ENCODE measurements at places on chromosomes 2 and 18.

GRCh38 chr2:105895990-105896764 lies 151.5 kb downstream of the NCK2 start:
- no peak for DNase-seq

- peak; percentile 30 for DNase-seq
These were observed 26.5 kb upstream of the MCFD2 start for GRCh38 chr2:46942143-46942526.

GRCh38 chr2:84865181-84865783 lies 15.6 kb downstream of the TRABD2A start:
- no peak for DNase-seq

DNA sequence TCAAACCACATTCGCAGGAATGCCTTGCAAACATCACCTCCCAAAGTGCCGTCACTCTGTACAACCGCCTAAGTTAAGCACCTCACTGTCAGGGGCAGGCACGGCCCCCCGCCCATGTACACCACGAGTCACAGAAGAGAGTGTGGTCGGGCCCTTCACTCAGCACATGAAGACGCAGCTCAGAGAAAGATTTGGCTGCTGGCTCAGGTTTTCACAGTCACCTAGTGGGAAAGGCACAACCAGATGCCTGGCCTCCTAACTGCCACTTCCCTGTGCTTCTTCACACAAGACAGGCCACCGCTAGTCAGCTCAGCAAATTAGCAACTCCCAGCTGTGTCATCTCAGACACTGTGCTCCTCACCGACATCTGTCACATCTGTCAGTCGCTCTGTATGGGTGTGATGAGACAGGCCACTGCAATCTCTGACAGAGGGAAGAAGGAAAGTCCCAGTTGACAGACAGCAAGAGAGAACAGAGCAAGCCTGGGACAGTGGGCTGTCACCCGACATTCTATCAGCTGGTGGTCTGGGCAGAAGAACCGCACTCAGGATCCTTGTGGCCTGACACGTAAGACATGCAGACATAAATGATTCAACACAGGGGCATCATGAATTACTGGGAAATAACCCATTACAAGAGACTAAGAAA lies 60.8 kb downstream of the CRACDL start:
- no peak for DNase-seq

GRCh38 chr18:32937066-32937465 lies 164.2 kb upstream of the KLHL14 start:
- no peak for DNase-seq

DNA sequence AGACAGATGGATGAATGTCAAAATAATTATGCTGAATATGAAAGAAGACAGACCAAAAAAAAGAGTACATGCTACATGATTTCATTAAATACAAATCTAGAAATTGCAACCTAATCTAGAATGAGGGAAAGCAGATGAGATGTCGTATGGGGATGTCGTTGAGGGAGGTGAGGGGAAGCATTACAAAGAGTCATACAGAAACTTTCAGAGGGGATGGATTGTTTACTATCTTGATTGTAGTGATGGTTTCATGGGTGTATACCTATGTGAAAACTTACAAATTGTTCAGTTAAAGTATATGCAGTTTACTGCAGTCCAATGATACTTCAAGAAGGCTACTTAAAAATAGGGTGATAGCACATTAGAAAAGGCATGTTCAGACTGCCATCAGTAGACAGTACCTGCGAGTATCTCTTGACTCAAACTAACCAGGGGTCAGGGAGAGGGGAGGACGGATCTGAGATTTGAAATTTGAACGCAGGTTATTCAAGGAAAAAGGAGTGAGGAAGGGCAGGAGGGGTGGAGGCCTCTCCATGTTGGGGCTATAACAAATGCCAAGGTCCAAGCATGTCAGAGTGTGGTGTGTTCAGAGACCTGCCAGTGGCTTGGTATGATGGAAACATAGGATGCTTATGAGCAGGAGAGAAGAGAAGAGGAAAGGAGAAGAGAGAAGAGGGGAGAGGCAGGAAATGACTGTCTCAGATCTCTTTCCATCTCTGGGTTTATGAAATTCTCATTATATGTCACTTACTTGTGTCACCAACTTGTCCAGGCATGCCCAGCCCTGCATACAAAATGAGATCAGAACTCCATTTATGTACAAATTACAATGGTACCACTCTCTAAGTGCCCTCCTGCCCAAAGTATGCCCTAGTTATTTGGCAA lies 257.3 kb upstream of the CXCR4 start:
- no peak for DNase-seq

DNA sequence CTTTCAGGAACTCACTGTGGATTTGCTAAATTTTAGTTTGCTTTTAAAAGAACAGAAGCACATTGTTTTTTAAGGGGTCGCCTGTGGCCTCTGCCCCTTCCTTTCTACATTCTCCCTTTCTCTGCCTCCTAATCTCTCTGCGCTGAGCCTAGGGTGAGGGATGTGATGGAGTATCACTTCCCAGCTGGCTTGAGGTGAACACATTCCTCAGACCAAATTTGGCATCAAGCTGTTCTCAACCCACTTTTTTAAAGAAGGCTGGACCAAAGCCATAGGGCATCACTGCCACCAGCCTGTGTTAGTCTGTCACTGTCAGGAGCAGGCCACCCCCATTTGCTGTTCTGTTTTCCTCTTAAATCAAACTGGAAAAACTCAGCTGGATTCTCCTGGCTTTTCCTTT lies 27.4 kb downstream of the EIF4E2 start:
- DNase-seq = no peak

DNA sequence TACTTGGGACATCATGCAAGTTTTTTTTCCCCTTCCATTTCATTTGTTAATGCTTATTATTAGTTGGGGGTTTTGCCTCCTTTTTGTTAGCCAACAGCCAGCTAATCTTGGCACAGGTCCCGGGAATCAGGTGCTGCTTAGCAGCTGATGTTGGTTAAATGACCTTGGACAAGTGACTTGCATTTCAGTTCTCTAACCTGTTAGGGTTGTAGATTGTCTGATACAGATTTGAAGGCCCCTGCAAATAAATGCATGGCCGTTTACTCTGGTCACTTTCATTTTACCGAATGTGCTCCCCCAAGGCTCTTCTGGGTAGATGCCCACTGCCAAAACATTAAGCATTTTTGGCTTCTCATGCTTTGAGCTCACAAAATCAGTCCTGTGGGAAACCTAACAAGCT lies 120.9 kb downstream of the SPTBN1 start:
- DNase-seq = no peak

DNA sequence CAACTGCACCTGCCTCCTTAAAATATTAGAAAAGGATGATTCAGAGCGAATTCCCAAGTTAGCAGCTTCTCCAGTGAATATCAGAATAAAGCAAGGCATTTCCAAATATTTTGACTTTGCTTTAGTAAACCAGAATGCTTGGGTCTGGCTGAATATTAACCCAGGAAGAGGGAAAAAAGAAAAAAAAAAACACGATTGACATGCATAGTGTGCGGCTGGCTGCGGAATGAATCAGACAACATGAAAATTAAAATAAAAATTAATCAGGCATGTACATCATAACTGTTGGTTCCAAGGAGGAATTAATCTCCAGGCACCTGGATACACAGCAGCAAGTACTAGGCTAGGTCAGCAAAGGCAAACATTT lies 105.8 kb upstream of the NCKAP5 start:
- no peak for DNase-seq

DNA sequence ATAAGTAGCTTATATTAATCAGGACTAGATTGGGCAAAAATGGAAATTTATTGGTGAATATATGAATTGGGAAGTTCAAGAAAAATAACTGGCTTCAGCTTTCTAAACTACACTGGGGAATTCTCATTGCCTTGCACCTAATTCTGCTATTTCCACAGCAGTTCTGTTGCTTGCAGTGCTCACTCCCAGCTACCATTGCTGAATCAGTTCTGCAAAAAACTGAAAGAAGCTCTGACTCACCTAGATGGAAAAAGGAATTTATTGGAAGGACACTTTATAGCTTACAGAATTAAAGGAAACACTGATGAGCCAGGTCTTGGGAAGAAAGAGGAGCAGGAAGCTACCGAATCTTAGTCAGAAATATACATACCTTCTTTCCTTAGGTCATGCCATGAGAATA lies 60.3 kb upstream of the ACVR1 start:
- DNase-seq = no peak

- DNase-seq = no peak
These were observed 1.7 kb downstream of the MBOAT2 start for GRCh38 chr2:9001778-9002177.

DNA sequence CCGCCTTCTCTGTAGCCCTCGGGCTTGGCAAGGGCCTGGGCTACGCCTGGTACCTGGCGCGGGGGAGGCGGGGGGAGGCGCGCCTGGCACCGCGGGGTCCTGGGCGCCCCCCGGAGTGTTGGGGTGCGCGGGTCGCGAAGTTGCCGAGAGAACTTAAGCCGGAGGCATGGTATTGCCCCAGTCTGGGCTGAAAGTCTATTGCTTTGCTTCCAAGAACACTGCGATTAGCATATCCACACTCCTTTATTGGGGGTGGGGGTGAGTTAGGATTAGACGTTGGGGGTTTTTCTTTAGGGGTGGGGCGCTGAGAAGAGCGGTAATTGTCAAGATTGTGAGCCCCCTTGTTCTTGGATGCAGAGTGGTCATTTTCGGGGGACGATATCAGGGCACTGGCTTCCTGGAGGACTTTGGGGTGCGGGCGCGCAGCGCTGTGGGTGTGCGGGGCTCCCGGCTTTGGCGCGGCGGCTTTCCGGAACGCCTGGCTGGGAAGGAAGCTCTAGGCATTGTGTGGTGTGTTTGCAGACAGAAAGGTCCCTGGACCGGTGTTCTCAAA lies 798 bp downstream of the TANC1 start:
- DNase-seq = no peak

- DNase-seq = no peak
These were observed 66.3 kb downstream of the CDK15 start for GRCh38 chr2:201872591-201872990.

DNA sequence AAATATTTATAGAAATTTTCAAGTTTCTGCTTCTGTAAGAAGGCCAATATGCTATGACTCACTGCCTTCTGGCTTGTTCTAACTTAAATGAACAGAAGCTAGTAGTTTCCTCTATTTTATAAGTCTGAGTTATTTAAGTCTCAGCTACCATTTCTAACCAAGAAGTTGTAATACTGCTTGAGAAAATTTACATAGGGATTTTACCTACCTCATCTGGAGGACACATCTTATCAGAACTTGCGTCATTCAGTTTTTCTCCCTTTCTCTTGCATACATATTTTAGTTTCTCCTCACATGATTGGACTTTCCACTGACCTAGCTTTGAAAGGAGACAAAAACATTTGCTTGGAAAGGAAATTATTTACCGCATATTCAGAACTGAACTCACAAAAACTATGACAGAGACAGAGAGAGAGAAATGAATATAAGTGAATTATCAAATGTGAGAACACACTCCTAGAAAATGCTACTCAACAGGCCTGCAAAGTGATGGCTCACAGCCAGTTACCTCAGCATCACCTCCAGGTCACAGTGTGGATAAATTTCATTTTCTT lies 81.1 kb upstream of the CD302 start:
- DNase-seq = peak; percentile 27

DNA sequence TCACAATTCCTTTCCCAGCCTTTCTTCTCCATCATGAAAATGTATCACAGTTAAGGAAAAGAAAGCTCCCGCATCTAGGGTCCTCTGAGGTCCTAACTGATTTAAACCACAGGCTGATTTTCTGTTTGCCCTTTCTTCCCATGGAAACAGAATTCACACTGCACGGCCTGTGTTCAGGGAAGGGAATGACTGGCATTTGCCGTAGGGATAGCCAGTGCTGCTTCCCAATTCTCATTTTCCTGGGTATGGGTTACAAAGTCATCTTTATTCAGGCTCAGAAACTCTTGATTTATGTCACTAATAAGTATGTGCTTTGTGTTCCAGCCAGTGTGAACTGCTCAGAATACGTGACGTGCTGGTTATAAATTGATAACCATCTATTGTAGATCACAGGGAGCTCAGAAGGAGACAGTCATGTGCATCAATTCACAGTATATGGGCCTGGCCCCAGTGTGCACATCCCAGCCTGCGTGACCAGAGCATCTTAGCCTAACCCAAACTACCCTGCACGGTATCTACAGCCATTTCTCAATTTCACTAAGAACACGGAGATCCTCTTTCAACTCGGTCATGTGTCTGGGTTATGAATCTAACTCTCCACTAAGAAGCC lies 163.3 kb downstream of the LRRC30 start:
- no peak for DNase-seq

- no peak for DNase-seq
These were observed 17.8 kb downstream of the EML6 start for GRCh38 chr2:54741250-54741649.
